ENCODE measurements at places on chromosomes 1 and 21.

GRCh38 chr1:158329733-158330132, 1.6 kb downstream of the CD1B start:
- no peak for DNase-seq

DNA sequence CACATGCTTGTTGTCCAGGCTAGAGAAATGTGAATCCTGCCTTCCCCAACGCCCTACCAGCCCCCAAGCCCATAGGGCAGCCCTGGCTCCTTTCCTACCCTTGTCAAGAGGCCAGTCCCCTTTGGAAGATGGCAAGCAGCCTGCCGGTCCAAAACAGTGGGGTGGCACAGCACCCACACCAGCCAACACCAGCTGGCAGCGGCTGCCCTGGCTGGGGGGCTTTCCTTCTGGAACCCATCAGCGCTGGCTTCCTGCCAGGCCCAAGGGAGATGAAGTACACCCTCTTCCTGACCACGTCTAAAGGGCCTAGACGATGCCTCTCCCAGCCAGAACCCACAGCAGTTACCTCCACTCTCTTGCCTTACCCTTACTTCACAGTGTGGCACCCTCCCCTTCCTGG, 24.2 kb downstream of the KCNN3 start:
- DNase-seq = no peak

- no peak for DNase-seq
These were observed 4.4 kb upstream of the PGBD5 start for GRCh38 chr1:230430499-230430898.

GRCh38 chr1:16006010-16006409, 2.0 kb downstream of the SRARP start:
- DNase-seq = no peak

DNA sequence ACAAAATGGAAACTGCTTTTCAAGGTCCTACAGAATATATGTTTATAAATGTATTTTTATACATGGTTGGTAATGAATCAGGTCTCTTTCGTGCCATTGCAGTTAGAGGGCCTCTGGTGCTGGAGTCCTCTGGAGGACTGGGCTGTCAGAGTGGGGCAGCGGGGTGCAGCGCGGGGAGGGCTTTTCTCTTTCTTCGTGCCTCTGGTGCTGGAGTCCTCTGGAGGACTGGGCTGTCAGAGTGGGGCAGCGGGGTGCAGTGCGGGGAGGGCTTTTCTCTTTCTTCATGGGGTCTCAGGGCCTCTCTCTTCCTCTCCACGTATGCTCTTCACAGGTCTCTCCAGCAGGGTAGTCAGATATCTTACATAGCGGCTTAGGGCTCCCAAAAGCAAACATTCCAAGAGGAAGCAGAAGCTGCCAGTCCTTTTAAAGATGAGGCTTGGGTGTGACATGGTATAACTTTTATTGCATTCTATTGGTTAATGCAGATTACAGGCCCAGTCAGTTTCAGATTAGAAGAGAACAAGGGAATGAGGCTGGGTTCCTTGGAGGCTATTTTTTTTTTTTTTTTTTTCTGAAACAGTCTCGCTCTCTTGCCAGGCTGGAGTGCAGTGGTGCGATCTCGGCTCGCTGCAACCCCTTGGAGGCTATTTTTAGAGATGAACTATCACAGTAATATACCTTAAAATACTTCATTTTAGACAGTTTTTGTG, 13.1 kb downstream of the SDCCAG8 start:
- DNase-seq = no peak

- DNase-seq = no peak
These were observed 2.0 kb downstream of the SERINC2 start for GRCh38 chr1:31414980-31415370.

DNA sequence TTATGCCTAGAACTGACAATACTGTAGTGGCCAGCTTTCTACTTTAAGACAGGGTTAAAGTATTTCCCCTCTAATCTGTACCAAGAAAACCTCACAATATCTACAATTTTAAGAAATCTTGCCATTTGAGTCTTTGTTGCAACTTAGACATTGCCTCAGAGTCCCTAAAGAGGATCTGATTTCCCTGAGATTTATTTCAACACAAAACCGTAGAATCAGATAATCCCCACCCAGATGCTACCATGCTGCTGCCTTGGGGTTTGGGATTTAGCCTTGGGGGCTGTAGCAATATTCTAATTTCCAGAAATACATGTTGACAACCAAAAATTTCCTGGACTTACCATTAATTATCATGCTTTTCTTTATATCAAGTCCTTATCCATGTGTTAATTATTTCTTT, 50.3 kb upstream of the DENND1B start:
- no peak for DNase-seq

DNA sequence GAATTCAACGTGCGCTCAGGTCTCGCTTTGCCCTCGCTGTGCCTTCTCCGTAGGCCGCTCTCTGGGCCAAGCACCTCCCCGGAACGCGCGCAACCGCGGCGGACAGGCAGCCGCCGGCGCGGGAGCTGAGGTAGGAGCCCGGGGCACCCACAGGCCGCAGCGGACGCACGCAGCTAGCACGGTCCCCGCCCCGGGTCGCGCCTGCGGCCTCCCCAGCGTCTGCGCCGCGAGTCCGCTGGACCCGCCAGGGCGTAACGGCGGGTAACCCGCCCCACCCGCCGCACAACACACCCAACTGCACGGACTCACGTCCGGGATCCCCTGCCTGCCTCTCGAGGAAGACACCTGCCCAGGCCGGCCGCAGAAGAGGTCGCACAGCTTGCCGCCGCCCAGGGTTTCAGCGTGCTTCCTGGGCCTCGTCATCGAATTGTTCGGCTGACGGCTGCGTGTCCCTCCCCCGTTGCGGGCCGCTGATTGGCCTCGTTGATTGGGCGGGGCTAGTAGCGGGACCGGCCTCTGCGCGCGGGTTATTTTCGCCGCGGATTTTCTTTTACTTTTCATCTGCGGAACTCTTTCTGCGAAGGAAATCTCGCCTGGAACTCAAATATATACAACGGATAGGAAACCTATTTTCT, at the start of gene CLCC1:
Gene CLCC1 (minus strand): TSS at position 433 of the 635 bp plus-strand sequence. CDS start 13,047 bp downstream, outside the sequence.
- DNase-seq = peak; percentile 87

DNA sequence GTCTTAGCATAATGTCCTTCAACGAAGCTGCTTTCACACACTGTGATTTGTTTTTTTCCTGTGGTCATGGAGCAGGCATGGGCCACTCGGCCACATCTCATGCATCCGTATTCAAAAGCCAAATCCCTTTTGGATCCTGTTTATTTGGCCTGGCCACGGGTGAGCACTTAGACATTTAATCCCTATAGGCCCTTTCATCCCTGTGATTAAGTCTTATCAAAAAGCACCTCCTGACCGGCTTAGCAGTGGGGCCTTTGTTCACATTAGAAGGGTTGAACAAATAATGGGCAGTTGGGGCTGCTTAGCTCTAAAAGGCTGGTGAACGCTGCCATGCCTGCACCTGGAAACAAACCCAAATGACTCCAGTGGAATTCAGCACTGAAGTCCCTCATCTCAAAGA, 2.0 kb downstream of the KCNE2 start:
- no peak for DNase-seq

- peak; percentile 19 for DNase-seq
These were observed 49.8 kb downstream of the PRDM2 start for GRCh38 chr1:13749543-13750341.

- no peak for DNase-seq
These were observed 62.1 kb downstream of the OLIG1 start for GRCh38 chr21:33132054-33132453.

GRCh38 chr1:203057911-203058675, 27.7 kb downstream of the MYOG start:
- no peak for DNase-seq

DNA sequence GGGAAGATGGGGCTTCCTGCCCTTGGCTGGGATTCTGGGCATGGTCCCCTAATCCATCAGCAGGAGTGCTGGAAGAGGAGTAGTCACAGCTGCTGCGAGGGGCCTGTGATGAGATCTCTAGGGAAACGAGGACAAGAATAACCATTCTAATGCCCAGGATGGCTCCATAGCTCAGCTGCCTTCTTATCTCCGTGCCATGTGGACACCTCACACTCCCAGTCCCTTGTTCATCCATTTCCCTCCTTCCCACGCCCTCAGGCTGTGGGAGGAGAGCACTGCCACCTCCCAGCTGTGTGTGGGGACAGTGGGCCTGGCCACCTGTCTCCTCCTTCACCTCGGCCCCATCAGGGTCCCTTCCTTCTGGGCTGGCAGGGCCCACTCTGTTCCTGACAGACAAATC, 16.1 kb upstream of the ETV3 start:
- DNase-seq = no peak

GRCh38 chr1:47753808-47754207, 243.4 kb downstream of the TRABD2B start:
- DNase-seq = no peak

GRCh38 chr1:96981181-96981580, 259.6 kb downstream of the PTBP2 start:
- DNase-seq = no peak

- no peak for DNase-seq
These were observed 228.6 kb downstream of the GRIK1 start for GRCh38 chr21:29711236-29711635.

GRCh38 chr1:62037274-62037673, 157.4 kb upstream of the L1TD1 start:
- DNase-seq = no peak

GRCh38 chr1:218330043-218330623, 15.0 kb upstream of the TGFB2 start:
- DNase-seq = no peak

DNA sequence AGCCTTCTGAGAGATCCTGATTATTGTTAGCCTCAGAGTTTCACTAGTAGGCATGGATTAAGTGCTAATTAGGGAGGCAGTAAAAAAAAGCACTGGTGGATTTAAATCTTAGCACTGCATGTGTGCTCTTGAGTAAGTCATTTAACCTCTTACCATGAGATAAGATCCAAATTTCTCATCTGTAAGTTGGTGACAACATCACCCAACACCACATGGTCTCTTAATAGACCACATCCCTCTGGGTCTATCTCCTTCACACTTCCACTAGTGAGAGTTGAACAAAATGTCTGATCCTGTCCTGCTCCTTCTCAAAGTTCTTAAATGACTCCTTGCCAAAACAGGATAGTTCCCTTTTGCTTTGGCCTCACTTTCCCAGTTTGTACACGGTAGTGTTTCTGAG, 29.5 kb upstream of the DMRTA2 start:
- no peak for DNase-seq

GRCh38 chr1:30273021-30273325, 450.4 kb downstream of the MATN1 start:
- DNase-seq = no peak

DNA sequence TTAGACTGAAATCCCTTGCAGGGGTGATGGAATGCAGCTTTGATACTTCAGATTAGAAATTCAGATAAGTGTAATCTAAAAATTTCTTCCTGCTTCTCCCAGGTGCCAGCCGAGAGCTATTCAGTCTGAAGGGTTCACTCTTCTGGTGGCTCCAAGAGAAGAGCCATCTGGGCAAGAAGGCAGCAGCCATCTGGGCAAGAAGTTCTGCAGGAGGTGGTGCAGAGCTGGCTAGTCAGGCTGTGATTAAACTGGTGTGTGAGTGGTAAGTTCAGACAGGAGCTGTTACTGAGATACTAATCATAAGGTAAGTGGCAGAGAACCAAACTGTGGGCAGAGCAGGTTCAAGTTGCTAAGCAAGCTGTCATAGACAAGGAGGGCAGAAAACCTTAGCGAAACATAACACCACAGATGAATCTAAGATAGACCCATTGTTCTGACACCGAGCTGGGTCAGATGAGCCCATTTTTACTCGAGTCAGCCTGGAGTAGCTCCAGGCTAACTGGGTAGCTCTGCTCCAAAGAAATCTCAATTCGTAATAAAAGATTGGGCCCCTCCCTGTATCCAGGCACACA, 14.4 kb upstream of the TP53BP2 start:
- no peak for DNase-seq

GRCh38 chr1:25813734-25814471, 5.9 kb upstream of the MTFR1L start:
- DNase-seq = no peak

GRCh38 chr1:27509127-27510080, 19.4 kb upstream of the WASF2 start:
- DNase-seq = no peak

GRCh38 chr1:202796670-202797069, 11.6 kb downstream of the KDM5B start:
- DNase-seq = no peak

GRCh38 chr1:45059829-45060228, 47.8 kb downstream of the UROD start:
- no peak for DNase-seq

- DNase-seq = no peak
These were observed 141.8 kb downstream of the AKT3 start for GRCh38 chr1:243708210-243708609.

- DNase-seq = no peak
These were observed 42.7 kb downstream of the SPATA46 start for GRCh38 chr1:162333991-162334390.

DNA sequence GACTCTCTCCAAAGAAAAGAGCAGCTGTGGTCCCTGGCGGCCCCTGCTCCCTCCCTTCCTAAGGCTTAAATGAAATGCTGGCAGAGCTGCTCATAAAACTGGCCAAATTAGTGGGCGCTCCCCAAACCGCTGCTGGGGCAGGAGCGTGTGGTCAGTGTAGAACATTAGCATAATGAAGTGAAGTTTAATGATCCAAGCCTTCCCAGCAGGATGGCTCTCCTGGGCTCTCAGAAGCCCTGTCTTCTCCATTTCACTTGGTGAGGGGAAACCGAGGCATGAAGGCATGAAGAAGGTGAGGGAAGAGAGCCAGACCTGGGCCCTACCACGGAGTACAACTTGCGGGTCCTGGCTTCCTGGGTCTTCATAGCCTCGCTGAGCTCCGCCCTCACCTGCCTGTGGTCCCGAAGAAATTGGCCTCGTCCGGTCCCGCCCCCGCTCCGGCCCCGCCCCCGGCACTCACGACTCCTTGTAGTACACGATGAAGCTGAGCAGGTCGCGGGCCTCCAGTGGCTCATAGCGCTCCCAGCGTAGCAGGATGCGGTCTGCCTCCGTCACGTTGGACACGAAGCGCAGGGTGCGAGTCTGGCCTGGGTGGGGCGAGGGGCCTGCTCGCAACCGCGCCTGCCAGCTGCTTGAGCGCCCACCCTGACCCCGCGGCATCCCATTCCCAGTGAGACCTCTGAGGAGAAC, 10.3 kb downstream of the INSRR start:
- peak; percentile 44 for DNase-seq

- DNase-seq = no peak
These were observed 24.7 kb downstream of the NPHS2 start for GRCh38 chr1:179550746-179551682.

- no peak for DNase-seq
These were observed 22.2 kb upstream of the ABL2 start for GRCh38 chr1:179251675-179252074.
